ENCODE measurements at places on chromosomes 4 and X.

GRCh38 chrX:30577362-30577991 lies at the start of gene TASL:
Gene TASL (minus strand): TSS chrX:30577766. CDS start chrX:30560355, 17,411 bp downstream.
- ATAC-seq: no peak

GRCh38 chr4:13296986-13297385 lies 187.2 kb downstream of the RAB28 start:
- no peak for ATAC-seq

DNA sequence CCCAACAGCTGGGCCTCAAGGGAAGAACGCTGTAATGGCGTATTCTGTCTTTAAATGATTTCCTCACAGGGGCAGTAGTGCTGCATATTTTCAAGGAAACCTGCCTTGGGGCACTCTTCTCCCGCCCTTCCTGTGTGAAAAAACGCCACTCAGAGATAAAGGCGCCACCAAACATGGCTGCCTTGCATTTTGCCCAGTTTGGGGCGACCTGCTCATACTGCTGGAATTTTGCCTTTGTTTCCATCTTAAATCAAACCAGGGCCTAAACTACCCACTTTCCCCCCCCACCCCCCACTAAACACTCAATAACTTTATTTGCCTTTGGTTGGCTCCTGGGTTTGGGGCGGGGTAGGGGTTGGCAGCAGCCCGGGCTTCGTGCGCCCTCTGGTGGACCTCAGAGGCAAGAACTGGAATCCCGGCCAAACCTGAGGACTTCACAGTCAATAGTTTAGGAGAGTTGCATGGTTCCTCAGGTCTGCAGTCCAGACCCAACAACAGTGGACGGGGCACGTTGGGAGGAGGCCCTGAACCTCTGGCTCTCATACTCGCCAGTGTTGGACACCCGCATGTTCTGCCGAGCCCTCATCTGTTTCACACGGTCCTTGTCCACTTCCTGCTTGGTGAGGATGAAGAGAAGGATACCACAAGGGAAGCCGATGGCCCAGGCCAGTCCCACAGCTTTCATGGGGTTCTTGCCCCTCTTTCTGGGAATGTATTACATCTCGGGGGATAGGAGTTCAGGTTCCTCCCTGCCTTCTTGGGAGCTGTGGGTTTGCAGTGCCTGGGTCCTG lies 220.1 kb upstream of the STK26 start:
- peak; percentile 70 for ATAC-seq

- no peak for ATAC-seq
These were observed 23.4 kb downstream of the FBXW7 start for GRCh38 chr4:152512483-152512882.

- ATAC-seq: no peak
These were observed 324 bp upstream of the MSN start for GRCh38 chrX:65667157-65667502.

GRCh38 chrX:20139966-20140365 lies 1.7 kb downstream of the EIF1AX start:
- peak; percentile 36 for ATAC-seq

DNA sequence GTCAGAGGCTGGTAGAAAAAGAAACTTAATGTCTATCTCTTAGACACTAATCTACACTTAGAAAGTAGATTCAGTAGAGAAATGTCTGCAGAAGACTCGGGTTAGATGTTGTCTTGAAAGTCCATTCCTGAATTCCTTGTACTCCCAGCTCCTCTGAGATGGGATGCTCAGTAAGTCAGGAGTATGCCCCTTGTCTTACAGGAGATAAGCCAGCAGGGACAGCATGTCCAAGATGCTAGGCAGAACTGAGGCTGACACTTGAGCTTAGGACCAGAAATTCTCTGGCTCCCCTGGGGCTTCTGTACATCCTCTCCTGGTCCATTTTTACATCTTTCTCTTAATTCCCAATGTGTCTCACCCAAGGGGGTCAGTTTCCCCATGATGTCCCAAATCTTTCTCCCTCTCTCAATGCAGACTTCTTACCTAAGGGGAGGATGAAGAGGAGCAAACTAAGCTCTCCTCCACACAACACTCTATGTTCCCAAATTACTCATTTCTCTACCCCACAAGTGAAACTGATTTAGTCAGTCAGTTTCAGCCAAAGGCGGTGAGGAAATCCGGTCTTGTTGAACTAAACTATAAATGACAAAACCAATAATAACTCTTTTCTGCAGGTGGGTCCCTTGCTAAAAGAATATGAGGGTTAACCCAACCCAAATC lies 558.2 kb upstream of the DIPK2B start:
- ATAC-seq: no peak

DNA sequence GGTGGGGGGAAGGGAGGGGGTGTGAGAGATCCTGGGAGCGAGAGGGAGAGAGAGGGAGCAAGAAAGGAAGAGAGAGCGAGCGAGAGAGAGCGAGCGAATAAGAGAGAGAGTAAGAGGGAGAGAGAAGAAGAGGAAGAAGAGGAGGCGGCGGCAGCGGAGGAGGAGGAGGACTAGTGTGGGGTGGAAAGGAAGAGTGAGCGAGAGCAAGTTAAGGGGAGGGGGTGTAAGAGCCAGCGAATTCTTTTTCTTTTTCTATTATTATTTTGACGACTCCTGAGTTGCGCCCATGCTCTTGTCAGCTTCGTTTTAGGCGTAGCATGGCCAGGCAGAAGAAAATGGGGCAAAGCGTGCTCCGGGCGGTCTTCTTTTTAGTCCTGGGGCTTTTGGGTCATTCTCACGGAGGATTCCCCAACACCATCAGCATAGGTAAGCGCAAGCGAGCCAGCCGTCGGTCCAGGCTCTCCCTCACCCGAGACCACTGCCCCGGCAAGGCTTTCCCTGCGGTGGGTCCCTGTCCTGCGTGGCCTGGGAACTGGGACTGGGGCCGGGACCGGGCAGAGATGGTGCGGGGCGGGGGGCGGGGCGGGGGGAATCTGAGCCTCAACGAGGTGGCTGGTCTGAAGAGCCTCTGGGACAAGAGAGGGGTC lies at the start of gene GRIA3:
GRIA3 (plus strand) TSS at position 60 of the 647 bp plus-strand sequence; CDS start at position 318, 258 bp downstream.
- ATAC-seq: no peak

GRCh38 chrX:47593522-47593921 lies 11.3 kb downstream of the TIMP1 start:
- no peak for ATAC-seq

DNA sequence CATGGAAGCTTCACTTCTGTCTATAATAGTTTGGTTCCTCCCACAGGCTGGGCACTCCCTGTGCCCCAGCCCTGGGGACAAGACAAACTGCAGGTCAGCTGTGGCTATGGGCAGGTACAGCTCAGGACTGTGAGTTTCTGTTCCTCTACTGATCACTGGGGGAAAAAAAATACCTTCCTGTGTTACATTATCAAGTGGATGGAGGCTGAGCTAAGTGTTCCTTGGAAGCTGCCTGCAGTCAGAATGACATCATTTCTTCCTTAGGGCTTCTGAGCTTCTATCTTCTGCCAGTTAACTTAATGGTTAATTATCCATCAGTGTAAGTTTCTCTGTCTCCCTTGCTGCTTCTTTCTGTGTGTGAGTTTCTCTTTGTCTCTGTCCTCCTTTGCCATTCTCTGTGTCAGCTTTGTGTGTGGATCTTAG lies 4.6 kb downstream of the RAB33A start:
- peak; percentile 32 for ATAC-seq

GRCh38 chrX:136781180-136781797 lies 557 bp upstream of the ARHGEF6 start:
- ATAC-seq: no peak

GRCh38 chrX:9612146-9612505 lies 147.3 kb downstream of the TBL1X start:
- no peak for ATAC-seq
